ENCODE measurements at places on chromosomes 3 and 15.

- no peak for DNase-seq
Observed at GRCh38 chr15:95693917-95694316, 636.6 kb upstream of the NR2F2 start.

- no peak for DNase-seq
Observed at GRCh38 chr3:15631426-15632211, 30.1 kb downstream of the BTD start.

GRCh38 chr15:84955089-84955848, 26.4 kb upstream of the PDE8A start:
- no peak for DNase-seq

DNA sequence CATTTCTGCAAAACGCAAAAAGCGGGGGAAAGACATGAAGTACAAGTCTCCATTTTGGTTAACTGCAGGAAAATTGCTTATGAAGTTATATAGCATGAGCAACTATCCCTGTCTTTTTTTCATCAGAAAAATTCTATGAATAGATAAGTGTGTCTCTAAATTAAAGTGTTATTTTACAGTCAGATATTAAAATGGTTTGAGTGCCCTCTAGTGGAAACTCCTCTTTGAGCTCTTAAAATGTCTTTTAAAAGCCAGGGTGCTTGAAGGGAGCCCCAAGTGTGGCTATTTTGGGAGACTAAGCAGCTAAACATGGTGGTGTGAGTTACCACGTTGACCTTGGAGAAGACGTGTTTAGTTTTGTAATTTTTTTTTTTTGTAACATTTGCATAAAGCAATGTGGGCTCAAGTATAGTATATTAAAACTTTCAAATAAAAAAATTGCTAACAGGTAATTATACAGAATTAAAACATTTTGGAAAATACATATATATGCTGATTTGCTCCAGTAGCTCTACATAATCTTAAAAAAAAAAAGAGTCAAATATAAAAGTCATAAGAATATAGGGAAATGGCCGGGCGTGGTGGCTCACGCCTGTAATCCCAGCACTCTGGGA, 77.2 kb downstream of the PPP2R3A start:
- peak; percentile 1 for DNase-seq

GRCh38 chr15:66461917-66462316, 35.6 kb downstream of the SNAPC5 start:
- no peak for DNase-seq

GRCh38 chr3:14587740-14588360, 47.7 kb upstream of the GRIP2 start:
- DNase-seq = no peak

DNA sequence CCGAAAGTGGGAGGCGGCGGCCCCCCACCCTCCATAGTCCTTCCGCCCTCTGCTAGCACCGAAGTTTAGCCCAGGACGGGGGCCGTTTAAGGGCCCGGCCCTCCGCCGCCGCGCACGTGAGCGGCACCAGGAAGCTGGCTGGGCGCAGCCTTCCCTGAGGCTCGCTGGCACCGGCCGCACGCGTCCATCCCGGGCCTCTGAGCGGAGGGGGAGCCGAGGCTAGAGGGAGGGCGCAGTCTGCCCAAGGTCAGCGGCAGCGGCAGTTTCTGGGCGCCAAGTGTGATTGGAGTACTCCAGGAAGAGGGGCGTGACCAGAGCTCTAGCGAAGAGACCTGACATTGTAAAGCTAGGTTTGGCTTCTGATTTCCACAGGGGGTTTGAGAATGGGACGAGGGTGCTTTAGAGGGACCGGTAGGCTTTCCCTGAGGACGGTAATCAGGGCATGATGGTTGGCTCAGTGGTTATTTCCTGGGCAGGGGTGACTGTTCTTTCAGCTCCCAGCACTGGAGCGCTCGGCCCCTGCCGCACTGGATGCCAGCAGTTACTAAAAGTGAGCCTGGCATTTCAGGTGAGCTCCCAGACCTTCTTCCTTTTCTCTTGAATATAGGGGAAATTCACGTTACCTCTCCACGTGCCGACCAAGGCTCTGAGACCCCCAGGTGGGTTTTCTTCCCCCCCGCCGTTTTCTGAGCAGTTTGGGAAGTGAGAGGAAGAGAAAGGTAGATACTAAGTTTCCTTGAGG, 853 bp downstream of the TEX264 start:
- DNase-seq = peak; percentile 52

- no peak for DNase-seq
Observed at GRCh38 chr3:61562721-61563312, 1.4 kb downstream of the PTPRG start.

GRCh38 chr15:53129121-53129904, 339.2 kb upstream of the ONECUT1 start:
- no peak for DNase-seq

DNA sequence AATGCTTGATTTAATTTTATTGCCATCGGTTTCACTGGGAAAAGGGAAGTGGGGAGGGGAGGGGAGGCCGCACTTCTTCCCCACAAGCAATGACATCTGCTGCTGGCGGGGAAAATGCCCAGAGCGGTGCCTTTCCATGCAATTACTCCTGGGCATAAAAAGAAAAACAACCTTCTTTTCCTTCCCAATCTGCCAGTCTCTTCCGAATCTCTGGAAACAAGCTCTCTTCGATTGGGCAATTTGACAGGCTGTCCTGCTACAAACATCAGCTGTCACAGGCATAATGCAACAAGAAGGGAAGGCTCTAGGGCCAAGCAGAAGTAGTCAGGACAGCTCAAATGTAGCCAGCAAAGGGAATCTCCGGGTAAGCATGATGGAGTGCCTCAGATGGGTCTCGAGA, 93.4 kb upstream of the STRIT1 start:
- DNase-seq = no peak

GRCh38 chr3:186997473-186997939, 67.2 kb downstream of the ST6GAL1 start:
- no peak for DNase-seq

GRCh38 chr3:21041621-21042020, 709.4 kb downstream of the ZNF385D start:
- no peak for DNase-seq

DNA sequence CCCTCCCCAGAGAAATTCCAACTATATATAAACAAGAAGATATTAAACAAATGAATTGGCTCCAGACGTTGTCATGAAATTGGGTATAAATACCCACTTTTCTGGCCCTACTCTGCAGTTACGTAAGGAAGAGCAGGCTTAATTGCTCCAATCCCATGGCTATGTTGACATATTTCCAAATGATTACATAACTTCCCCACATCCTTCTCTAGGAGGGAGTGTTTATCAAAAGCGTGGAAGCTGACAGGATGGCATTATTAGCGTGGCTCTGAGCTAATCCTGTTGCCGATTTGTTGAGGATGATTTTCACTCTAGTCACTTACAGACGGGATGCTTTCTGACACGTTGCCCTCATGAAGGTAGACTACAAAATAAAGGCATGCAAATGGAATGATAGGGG, 347.5 kb upstream of the TMCO5A start:
- no peak for DNase-seq

DNA sequence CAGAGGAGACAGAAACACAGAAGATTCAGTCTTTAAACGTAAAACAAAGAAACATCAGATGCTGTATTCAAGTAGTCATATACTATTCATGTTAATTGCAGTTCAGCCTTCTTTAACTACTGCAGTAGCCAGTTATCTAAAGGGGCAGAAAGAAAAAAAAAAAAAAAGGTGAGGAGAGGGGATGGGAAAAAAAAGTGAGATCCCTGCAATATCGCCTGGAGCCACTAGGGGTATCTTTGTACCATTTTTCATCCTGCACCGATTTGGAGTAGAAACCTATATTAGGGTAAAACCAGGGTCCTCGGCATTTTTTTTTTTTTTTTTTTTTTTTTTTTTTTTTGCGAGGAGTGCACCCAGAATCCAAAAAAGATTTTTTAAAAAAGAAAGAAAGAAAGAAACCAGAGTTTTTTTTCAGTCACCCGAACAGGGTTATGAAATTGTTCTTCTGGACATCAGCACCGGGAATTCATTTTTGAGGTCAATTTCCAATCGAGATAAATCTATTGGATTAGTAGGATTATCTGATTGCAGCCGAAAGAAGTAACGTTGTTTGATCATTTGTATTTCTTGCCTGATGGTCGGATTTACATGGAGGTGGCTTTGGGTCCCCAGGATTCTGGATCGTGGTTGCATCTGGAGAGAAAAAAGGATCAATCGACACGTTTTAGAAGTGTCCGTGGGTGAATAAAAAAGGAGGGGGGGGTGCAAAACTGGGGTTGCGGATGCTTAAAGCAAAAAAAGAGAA, 186.7 kb downstream of the NLGN1 start:
- DNase-seq = no peak

DNA sequence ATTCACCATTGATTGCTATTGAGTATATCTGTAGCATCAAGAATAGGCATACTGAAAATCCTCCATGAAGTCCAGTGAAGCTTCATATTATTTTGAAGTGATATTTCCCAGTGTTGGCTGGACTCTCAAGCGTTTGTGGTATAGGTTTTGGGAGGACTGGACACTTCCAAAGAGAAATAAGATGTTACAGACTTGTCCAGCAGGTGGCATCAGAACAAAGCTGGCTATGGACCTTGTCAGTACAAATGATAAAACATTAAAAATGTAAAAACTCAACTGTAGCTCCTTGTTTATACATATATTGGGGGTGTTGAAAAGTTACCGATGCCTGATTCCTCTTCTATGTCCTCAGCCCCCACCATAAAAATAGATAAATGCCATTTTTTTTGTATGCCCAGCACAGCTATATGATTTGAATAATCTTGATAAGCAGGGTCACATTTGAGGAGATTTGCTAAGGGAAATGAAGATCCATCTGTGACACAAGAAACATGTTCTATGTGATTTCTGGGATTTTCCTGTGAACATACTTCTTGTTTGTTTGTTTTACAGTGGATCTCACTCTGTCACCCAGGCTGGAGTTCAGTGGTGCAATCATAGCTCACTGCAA, 54.5 kb upstream of the GOLGA6B start:
- DNase-seq = peak; percentile 15

Data from GM18507 (cell line).